ENCODE measurements at places on chromosomes 7 and 10.

DNA sequence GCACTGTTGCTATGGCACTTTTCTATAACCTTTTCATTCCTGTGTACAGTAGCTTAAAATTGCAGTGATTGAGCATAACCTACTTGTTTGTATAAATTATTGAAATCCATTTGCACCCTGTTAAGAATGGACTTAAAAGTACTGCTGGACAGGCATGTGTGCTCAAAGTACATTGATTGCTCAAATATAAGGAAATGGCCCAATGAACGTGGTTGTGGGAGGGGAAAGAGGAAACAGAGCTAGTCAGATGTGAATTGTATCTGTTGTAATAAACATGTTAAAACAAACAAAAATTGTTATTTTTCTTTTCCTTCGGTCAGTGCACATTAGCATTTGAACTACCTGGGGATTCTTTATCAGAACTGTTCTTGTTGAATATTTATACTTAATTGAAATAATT lies 57.1 kb upstream of the BAMBI start:
- DNase-seq, result no peak

- DNase-seq, result peak; percentile 18
Measured at GRCh38 chr7:39623732-39624441, 515 bp downstream of the RALA start.

GRCh38 chr10:53209944-53210611 lies 437.5 kb upstream of the MBL2 start:
- peak; percentile 14 for DNase-seq

DNA sequence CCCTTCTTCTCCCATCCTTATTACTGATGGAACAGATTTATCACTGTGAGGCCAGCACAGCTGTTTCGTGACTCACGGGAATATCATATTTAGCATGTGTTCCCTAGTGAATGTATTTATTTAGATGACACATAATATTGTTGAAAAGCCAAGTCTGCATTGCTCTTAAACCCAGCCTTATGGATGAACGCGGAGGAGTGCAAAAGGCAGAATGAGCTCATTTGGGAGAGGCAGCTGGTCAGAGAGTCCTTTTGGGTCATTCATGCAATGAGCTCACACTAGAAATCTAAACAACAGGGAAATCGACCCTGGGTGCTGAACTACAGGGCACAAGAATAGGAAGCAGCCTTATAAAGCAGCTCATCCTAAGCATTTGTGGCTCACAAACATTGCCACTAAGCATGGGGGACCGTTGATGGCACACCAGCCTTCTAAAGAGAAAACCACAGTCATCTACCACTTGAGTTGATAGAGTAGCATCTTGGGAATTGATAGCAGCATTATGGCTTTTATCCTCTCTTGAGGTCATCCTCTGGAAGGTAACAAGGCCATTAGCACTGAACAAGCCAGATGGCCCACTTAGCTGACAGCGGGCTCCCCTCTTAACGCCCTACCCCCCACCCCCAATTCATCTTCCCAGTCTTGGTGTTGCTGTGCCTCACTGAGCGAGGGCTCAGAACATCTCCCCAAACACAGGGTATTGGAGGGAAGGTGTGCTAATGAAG lies 32.9 kb upstream of the SDK1 start:
- DNase-seq, result peak; percentile 47

- no peak for DNase-seq
Measured at GRCh38 chr7:144006029-144006691, 6.0 kb downstream of the OR6B1 start.

GRCh38 chr7:1662101-1662500 lies 8.0 kb upstream of the ELFN1 start:
- no peak for DNase-seq

DNA sequence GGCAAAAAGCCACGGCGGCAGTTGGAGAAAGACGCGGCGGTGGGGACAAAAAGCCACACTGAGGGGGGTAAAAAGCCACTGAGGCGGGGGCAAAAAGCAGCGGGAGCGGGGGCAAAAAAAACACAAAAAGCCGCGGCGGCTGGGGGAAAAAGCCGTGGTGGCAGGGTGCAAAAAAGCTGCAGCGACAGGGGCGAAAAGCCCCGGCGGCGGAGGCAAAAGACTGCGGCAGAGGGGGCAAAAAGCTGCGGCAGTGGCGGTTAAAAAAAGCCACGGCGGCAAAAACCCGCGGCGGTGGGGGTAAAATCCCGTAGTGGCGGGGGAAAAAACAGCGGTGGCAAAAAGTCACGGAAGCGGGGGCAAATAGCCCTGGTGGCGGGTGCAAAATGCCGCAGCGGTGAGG lies 527.3 kb downstream of the ZNF33B start:
- no peak for DNase-seq

DNA sequence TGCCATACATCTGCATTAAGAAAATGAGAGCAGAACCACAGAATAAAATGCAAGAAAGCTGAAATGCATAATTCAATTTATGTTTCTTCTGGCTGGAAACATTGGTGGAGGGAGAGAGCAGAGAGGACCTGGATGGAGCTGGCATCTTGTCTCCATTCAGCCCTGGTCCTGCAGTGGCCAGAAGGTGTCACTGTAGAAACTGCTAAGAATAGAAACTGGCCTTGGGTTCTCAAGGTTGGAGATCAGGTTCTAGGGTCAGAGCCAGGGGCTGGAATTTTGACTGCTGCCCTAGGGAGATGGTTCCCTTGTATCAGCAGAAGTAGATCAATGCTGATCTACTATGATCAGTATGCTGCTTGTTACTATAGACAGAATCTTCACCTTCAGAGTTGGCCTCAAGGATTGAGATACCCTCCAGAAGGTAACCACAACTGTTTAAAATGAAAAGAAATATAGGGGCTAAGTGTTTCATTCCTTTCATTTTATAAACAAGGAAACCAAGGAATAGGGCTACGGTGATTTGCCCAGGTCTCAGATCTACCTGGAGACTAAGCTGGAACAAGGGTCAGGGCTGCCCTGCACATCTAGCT lies 13.1 kb downstream of the TAS2R41 start:
- DNase-seq, result no peak

DNA sequence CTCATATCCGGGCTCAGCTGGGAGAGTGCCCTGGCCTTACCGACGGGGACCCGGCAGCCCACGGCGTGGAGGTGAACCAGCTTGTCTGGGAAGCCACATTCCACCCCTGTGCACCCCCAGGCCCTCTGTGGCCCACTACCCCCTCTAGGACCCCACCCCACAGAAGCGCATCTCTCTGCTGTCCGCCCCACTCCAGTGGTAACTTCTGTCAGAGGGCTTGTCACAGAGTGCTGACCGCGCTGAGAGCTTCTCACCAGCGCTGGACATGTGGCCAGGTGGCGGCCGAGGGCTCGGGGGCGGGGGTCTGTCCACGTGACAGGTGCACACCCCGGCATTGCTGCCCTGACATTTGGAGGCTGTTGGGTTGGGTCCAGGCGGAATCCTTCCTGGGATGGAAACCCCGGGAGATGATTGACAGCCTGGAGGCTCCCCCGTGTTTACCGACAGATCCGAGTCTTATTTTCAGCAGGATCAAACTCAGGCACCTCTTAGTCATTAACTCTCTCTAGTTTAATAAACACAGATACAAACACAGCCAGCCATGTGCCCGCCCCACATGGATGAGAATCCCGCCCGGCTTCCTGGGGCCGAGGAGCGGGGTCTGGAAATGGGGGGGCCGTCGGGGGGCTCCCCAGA lies 5.1 kb downstream of the ELFN1 start:
- no peak for DNase-seq

GRCh38 chr7:44650772-44651171 lies 44.3 kb downstream of the OGDH start:
- DNase-seq, result peak; percentile 23

DNA sequence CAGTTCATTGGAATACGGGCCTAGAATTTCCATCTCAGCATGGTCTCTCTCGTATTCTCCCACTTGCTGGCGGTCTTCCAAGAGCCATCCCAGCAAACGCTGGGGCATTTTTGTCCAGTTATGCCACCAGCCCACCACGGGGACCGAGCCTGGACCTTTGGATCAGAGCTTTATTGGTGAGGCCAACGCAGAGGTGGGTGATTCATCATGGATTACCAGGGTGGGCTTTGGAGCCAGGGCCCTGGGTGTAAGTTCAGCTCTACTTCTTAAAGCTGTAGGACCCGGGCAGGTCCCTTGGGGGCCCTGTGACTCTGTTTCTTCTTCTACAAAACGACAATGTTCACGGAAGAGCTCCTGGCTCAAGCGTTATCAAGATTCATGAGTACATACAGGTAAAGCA lies 22.7 kb upstream of the PITRM1 start:
- no peak for DNase-seq

- no peak for DNase-seq
Measured at GRCh38 chr10:16544099-16544498, 22.4 kb upstream of the C1QL3 start.

GRCh38 chr10:12768156-12769100 lies 233.1 kb downstream of the CCDC3 start:
- no peak for DNase-seq

- DNase-seq, result peak; percentile 75
Measured at GRCh38 chr10:101397140-101397539, 43.2 kb downstream of the BTRC start.

DNA sequence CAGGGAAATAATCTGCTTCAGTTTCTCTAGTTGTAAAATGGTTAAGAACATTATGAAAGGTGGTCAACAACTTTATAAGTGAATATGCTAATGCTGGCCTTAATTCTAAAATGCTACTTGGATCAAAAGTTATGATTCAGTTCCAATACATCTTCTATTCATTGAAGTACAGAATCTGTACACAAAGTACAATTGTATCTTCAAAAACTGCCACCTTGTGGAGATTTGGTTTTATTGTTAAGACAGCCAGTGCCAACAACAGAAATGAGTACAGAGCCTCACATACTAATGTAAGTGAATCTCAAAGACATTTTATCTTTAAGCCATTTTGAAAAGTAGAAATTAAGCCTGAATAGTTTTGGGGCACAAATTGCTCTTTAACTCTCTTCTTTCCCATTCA lies 194.0 kb downstream of the CFTR start:
- peak; percentile 32 for DNase-seq

GRCh38 chr7:151063212-151063561 lies 3.8 kb downstream of the SLC4A2 start:
- no peak for DNase-seq

- peak; percentile 67 for DNase-seq
Measured at GRCh38 chr10:102413053-102413705, 5.4 kb downstream of the PSD start.

DNA sequence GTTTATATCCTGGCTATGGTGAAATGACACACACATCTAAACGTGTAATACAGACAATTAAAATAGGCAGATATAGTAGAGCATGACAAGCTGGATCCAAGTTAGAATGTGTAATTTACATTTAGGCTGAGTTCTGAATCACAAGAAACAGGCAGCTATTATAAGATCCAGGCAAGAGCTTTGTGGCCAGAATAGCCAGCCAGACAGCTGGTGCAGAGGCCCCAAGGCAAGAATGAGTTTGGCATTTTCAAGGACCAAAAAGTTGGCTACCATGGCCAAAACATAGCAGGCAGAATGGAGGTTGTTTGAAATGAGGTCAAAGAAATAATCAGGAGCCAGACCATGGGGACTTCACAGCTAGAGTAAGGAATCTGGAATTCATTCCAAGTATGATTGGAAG lies 281.7 kb downstream of the MTERF1 start:
- DNase-seq, result no peak

DNA sequence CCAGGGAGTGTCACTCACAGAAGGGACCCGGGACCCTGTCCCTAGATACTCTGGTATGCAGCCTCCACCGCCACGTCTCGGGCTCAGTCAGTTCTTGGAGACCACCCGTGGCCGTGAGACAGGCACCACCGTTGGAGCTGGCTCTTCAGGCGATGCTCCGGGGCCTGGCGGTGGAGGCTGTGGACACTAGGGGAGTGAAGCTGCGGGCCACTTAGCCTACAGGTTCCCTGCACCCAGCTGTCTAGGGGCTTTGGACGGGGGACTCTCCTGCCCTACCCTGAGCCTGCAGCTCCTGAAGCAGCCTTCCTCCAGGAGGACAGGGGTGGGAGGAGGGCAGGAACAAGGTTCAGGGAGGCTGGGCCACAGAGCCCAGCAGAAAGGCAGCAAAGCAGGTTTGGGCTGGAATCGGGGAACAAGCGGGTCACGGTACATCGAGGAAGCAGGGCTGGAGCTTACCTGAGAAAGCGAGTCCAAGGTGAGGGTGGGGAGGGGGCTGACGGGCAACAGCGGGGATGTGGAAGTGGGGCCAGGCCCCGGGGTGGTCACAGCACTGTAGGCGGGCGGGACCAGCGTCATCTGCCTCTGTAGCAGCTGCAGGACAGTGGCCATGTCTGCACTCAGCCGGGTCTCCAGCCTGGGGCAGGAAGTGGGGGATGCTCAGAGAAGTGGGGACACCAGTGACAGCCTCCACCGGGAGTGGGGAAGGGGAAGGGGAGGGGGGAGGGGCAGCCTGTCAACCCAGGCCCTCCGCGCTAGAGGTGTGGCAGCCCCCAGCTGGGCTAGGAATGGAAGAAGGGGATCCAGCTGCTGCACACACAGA lies 31.5 kb downstream of the KCNH2 start:
- DNase-seq, result no peak

Data from Ammon's horn (tissue), 1 donor.